ENCODE measurements at places on chromosomes 2 and 18.

DNA sequence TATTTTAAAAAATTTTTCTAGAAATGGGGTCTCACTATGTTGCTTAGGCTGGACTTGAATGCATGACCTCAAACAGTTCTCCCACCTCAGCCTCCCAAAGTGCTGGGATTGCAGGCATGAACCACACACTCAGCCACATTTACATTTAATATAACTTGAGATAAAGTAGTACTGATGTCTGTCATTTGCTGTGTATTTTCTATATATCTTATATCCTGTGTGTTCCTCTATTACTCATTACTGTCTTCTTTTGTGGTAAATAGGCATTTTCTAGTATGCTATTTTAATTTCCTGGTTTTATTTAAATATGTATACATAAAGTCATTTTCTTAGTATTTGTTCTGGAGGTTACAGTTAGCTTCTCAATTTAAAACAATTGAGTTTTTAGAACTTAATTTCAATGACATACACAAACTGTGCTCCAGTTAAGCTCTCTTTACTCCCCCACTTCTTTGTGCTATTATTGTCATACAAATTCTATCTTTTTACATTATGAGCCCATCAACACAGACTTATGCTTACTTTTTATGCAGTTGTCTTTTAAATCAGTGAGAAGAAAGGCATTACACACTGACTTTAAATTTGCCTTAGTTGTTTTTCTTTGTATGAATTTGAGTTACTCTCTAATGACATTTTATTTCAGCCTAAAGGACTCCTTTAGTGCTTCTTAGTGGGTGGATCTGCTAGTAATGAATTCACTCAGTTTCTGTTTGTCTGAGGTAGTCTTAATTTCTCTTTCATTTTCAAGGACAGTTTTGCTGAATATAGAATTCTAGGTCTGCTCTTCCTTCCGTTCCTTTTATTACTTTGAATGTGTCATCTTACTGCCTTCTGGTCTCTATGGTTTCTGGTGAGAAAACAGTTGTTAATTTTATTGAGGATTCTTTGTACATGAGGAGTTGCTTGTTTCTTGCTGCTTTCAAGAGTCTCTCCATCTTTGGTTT is 6.2 kb upstream of the INPP4A start:
- DNase-seq, result no peak

- DNase-seq, result no peak
These were observed 18.1 kb downstream of the NCAPH start for GRCh38 chr2:96353606-96354101.

DNA sequence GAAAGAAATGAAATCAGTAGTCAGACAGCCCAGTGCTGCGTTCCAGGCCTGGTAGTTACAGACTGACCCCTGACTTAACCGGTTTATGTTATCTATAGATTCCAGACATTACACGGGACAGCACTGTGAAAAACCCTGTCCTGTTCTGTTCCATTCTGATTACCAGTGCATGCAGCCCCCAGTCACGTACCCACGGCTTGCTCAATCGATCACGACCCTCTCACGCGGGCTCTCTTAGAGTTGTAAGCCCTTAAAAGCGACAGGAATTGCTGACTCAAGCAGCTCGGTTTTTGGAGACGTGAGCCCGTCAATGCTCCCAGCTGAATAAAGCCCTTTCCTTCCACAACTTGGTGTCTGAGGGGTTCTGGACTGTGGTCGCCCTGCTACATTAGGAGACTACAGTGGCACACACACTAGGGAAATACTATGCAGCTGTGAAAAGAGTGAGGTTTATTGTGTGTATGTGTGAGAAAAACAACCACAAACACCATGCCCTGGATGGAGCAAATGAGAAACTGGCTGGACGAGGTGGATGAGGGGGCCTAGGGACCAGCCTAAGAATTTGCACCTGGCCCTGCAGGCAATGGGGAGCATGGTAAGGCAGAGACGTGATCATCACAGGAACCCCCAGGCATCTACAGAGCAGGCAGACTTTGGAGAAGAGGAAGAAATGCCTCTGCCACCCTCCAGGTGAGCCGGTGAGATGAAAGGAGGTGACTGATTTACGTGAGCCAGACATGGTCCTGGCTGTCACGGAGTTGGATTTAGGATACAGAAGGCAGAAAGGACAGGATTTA is 49.1 kb upstream of the SEMA4C start:
- no peak for DNase-seq

- no peak for DNase-seq
These were observed 127.4 kb downstream of the CCDC102B start for GRCh38 chr18:68925268-68925667.

DNA sequence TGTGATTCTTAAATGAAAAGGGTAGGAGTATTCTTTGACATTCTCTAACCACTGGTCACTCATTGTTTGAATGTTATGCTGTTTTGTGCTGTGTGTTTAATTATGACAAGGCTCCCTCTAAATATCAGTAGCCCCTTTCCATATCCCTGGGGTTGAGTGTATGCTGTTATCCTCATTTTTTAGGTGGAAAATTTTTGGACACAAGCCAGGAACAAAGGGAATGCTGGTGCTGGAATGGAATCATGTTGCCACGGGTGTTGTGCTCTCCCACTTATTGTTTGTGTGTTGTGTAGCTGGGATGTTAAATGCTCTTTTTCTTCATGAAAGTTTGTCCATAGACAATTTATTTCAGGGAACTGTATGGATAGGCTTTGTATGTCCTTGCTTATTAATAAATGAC is 43.3 kb downstream of the ZNF532 start:
- no peak for DNase-seq

DNA sequence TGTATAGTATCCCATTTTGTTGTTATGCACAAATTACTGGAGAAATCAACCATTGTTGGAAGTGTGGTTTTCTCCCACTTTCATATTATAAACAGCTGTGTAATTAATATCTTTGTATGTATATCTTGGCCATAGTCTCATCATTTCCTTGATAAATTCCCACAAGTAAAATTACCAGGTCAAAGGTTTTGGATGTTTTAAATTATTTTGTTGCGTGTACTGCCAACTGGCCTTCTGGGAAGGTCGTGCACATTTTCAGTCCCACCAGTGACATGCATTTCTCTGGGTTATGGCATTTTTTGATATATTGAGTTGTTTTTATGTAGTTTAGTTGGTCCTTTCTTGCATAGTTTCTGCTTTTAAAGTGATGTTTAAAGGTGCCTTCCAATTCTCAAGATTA is 41.5 kb downstream of the TSHZ1 start:
- no peak for DNase-seq

DNA sequence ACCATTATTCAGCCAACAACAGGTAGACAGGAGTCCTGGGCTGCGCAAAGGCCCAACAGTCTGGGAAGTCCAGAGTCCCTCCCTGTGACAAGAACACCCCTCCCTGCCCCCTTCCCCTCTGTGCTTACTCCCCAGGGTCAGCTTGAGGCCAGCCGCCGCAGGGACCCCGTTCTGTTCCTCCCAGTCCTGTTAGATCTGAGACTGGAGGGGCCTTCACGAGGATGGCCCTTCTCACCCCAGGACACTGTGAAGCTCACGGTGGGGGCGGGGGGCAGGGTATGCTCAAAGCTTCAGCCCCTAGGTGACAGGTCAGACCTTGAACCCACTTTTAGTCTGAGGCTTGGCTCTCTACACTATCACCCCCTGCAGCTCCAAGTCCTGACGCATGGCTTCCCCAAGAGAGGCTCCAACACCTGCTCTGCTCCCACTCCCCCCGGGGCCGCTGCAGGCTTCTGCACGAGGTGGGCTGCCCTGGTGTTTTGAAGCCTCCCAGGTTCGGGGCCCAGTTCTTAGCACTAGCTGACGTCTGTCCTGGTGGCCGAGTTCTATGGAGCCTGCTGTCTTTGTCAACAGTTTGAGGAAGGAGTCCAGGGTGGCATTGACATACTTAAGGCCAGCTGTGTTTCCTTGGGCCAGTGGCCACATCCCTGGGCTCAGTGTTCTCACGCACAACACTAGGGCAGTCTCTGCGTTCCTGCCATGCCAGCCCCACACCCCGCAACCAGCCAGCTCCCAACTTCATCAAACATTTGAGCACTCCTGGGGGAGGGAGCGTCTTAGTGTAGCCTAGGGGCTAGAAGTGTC is 37.2 kb upstream of the HPCAL1 start:
- DNase-seq, result no peak

GRCh38 chr18:45386041-45386655 is 229.1 kb upstream of the SLC14A2 start:
- no peak for DNase-seq

- DNase-seq, result no peak
These were observed 79.7 kb upstream of the TRIB2 start for GRCh38 chr2:12636837-12637581.

- no peak for DNase-seq
These were observed 872 bp downstream of the ASB1 start for GRCh38 chr2:238427435-238428162.

DNA sequence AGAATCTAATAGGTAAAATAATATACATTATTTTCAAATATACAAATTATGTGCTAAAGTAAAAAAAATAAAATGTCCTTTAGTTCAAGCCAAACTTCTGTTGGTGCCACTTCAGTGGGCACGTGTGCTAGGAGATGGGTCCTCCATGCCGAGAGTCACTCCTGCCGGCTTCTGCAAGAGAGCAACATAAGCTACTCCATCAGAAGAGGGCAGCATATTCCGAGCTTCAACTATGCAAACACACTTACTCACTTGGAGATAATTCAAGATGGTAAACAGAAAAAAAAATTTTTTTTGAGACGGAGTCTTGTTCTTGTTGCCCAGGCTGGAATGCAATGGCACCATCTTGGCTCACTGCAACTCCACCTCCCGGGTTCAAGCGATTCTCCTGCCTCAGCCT is 24.4 kb downstream of the CNOT11 start:
- no peak for DNase-seq

GRCh38 chr2:12979066-12979465 is 262.3 kb downstream of the TRIB2 start:
- DNase-seq, result no peak

GRCh38 chr2:157439824-157440186 is 4.1 kb downstream of the CYTIP start:
- no peak for DNase-seq

DNA sequence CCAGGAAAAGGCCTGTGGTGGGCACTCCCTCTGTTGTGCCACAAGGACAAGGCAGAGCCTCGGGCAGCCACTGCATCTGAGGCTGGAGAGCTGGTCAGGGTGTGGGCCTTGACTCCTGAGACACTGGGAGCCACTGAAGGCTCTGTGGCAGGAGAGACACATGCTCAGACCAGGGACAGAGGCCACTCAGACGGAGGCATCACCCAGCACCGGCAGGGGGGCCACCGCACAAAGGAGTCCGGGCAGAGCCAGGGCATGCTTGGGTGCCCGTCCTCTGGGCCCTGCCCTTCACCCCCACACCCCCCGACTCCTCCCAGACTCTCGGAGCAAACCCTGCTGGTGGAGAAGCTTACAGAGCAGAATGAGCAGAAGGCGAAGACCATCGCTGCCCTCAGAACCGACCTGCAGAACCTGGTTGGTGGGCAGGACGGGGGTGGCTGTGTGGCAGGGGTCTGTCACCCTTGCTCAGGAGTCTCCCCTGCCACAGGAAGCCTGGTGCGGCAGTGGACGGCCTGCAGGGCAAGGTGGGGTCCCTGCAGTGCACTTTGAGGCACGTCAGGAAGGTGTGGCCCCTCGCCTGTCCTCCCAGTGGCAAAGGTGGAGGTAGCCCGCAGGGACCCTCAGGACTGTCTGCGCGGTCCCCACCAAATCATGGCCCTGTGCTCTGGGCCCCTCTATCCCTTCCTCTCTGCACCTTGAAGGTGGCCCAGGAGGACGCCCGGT is 26.0 kb downstream of the CROCC2 start:
- DNase-seq, result no peak

GRCh38 chr2:137173463-137173862 is 408.1 kb downstream of the THSD7B start:
- DNase-seq, result peak; percentile 77

GRCh38 chr2:152762202-152762601 is 43.8 kb downstream of the ARL6IP6 start:
- peak; percentile 91 for DNase-seq

GRCh38 chr2:199814817-199815211 is 36.2 kb downstream of the FTCDNL1 start:
- no peak for DNase-seq

DNA sequence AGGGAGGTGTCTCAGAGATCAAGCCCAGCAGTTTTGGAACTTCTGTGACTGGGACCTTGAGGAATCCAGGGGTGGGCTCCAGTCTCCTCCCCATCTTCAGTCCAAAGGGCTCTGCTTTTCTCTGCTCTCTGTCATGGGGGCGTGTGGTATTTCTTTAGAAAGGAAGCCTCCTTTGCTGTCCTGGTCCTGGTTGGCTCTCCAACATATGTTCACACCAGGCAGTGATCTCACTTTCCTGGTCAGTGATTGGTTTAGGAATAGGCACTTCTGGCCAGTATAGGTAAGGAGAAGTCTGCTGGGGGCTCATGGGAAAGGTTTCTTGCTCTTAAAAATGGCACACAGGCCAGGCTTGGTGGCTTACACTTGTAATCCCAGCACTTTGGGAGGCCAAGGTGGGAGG is 115.5 kb upstream of the HAAO start:
- no peak for DNase-seq

DNA sequence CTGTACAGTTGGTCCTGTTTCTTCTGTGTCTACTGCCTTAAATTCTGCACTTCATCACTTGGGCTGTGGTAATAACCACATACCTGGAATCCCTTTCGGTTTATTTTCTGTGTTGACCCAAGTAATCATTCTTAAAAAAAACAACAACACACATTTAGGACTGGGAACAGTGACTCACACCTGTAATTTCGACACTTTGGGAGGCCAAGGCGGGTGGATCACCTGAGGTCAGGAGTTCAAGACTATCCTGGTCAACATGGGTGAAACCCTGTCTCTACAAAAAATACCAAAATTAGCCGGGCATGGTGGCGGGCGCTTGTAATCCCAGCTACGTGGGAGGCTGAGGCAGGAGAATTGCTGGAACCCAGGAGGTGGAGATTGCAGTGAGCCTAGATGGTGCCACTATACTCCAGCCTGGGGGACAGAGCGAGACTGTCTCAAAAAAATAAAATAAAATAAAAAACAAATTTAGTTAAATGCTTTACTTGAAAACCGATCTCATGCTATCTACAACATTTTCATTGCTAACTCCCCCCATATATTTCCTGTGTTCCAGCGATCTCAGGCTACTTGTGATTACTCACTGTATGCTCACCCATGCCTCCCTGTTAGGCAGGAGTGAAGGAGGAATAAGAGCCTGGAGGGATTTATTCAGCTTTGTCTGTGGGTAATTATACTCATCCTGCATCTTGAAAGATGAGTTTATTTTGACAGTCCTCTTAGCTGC is 18.2 kb downstream of the ACSL3 start:
- no peak for DNase-seq

DNA sequence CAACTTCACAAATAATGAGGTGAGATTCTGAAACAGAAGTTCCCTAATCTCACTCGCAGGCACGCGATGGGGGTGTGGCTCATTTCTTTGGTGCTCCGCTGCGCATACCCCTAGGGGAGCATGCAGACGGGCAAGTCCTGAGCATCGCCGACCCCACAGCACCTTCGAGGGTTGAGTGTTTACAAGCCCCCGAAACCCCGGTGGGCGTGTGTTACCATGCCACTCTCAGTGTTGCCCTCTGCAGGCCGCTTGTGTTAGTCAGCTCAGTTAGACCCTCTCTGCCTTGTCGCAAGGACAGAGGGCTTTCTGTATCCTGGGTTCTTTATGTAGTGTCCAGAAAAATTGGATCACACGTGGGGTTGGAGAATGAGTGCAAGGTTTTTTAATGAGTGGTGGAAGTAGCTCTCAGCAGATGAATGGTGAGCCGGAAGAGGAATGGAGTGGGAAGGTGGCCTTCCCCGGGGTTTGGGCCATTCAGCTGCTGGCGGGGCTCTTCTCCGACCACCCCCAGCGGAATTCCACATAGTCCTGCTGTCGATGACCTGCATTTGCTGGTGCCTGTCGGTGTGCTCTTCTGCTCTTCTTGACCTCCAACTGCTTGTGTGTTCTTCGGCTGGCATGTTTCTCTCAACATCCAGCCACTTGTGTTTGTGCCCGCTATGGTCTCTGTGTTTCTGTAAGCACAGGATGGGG is 191.3 kb downstream of the RPRM start:
- no peak for DNase-seq
